ENCODE measurements at places on chromosomes 2 and 18.

DNA sequence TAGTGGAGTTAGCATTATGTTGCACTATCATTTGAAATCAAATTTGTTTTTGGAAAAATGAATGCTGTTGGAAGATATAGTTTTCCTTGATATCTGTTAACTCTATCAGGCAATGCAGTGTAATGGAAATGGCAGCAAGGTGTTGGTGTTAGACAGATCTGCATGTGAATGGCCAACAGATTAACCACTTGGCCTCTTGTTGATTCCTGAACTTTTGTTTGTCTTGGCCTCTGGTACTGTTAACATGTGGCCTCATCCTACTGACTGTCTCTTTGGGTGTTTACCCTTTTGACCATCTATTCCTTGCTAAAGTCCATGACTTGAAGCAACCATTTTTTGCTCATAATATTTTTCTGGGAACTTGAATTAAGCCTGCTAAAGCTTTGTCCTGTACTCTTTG, 110.2 kb upstream of the CDH2 start:
- DNase-seq = no peak

DNA sequence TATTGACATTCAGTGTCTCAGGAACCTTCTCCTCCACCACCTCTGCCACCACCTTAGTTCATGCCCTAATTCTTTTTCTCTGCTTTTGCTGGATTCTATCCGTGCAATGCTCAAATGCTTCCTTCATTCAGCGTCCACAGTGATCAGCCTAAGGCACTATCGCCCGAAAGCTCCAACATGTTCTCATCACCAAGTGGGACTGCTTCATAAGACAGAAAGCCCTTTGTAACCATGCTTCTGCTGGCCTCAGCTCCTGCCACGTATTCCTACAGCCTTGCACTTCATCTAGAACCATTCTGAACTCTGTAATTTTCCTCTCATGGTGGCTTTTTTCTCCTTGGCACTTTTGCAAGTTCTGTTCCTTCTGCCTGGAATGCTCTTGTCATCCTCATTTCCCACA, 222.9 kb downstream of the HNMT start:
- DNase-seq = no peak

GRCh38 chr2:85411405-85411748, 1.2 kb upstream of the CAPG start:
- DNase-seq = no peak

GRCh38 chr2:238107525-238108422, 7.6 kb downstream of the ESPNL start:
- no peak for DNase-seq

GRCh38 chr2:112794131-112794733, 9.9 kb upstream of the IL1A start:
- peak; percentile 79 for DNase-seq

DNA sequence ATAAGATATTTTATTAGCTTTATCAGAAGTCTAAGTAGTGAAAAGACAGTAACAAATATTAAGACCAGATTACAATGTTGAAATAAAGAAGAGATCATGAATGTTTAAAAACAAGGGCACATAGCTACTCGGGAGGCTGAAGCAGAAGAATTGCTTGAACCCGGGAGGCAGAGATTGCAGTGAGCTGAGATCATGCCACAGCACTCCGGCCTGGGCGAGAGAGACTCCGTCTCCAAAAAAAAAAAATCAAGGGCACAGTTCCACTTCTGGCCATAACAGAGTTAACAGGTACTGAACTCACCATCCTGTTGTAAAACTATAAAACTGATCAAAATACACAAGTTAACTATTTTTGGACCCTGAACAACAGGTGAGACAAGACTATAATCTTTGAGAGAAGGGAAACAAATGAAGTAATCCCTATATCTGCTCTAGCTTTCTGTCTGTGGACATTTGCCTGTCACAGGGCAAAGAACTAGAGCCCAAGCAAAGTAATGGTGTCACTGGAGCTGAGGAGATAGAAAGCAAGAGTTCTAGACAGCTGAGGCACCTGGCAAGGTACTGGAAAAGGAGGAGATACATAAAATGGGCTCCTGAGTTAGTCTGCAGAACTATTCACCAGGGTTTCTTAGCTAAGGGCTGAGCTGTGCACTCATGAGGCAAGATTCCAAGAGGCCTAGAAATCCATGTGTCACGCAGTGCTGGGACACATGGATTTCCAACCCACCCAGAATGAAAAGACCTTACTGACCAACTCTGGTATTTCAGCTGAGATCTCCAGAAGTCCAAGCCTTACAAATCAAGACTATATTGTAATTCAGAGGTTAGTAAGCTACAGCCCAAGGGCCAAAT, 15.2 kb downstream of the MMADHC start:
- DNase-seq = no peak

DNA sequence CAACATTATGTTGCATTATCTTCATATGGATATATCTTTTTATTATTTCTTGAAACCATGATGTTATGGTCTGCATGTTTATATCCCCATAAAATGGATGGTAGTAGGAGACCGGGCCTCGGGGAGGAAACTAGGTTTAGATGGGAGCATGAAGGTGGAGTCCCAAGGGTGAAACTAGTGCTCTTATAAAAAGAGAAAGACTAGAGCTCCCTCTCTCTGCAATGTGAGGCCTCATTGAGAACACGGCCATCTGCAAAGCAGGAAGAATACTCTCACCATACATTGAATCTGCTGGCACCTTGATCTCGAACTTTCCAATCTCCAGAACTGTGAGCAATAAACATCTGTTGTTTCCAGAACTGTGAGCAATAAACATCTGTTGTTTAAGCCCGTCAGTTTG, 64.0 kb downstream of the NXPH2 start:
- DNase-seq = no peak

DNA sequence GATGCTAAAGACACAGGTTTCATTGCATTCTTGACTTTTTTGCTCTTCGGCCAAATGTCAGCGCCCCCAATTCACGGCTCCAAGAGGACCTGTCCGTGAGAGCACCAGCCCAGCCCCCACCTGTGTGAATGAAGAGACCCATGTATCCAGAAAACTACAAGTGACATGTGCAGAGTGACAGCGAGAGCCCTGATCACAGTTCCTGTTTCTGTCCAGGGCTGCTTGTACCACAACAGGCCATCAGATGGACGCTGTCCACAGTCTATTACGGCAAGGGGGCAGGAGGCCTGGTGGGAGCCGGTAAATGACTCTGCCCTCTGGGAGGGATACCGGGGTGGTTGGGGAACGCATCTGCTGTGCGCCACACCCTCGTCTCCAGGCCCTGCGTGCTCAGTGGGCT, 520.9 kb upstream of the ID2 start:
- no peak for DNase-seq

DNA sequence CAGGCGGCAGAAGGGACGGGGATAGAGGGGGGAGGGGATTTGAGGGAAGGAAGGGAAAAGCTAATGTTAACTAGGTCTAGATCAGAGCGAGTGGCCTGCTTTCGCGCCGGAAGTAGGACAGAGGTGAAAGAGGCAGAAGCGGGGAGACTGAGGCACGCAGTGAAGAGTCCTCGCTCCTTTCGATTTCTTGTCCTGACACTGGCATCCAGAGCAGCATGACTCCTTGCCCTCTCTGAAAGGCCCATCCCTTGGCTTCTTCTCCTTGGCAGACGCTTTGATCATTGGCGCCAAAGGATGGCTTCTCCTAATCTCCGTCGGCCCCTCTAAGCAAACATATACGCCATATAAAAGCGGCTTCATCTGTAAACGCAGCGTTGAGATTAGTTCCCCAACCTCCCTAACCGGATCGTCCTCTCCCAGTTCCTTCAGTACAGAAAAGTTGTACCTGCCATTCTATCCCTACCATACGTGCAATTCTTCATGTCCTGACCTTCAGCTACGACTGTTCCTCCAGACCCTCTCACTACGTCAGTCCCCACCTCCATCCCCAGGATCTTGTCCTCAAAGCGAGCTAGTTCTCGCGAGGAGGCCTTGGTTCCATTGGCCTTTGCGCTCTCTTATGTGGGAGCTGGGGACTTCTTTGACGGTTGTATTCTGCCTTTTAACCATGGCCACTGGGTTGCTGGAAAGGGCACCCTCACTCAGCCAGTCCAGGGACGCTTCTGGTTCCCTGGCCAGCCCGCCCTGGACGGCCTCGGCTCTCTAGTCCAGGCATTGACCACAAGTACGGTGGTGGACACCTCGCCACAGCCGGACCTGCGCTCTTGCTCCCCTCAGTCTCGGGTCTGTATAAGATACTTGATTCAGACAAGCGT, 857 bp upstream of the NEUROD1 start:
- no peak for DNase-seq

- DNase-seq = no peak
These were observed 66.4 kb upstream of the CHAC2 start for GRCh38 chr2:53701221-53701620.

DNA sequence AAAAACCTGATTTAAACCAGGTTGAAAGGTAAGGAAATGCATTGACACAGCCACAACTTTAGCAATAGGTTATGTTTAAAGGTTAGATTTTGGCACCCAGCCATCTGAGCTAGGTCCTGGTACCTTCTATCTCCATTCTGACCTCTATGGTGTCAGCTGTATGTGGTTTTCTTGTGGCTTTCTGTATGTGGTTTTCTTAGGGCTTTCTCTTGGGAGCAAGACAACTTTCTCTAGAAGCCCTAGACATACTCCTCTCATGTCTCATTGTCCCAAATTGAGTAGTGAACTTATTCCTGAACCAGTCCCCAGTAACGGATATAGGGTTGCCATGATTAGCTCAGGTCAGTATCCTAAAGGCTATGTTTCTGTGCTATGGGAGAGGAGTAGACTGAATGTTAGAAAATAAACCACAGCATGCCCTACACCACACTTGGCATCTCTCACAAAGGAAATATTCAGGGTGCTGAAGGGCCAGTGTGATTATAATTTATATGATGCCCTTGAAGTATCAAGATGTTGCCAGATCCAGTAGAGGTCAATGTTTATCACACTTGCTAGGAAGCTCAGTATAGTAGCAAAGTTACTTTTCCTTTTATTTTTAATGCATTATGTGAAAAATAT, 176.1 kb downstream of the CAPN13 start:
- DNase-seq = no peak

- DNase-seq = no peak
These were observed 250.7 kb downstream of the GBX2 start for GRCh38 chr2:235917506-235917905.

DNA sequence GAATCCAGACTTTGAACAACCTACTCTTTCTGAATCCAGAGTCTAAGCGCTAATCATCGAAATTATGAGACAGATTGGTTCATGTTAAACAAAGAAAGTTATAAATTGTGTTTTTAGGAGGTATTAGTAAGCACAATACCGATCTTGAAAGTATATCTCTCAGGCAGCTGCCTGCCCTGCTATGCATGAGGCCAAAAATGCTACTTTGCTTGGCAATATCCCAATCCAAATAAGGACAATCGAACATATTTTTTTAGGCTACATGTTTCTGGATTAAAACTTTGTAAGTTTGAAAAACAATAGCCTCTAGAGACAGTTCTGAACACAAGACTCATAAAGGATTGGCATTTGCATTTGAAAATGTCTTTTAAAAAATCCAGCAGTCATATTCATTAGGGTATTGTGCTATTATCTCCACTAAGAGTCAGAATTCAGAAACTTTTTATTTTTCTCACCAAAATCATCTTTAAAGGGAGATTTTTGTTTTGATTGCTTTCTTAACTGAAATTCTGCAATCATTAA, 167.1 kb downstream of the PDE1A start:
- no peak for DNase-seq

DNA sequence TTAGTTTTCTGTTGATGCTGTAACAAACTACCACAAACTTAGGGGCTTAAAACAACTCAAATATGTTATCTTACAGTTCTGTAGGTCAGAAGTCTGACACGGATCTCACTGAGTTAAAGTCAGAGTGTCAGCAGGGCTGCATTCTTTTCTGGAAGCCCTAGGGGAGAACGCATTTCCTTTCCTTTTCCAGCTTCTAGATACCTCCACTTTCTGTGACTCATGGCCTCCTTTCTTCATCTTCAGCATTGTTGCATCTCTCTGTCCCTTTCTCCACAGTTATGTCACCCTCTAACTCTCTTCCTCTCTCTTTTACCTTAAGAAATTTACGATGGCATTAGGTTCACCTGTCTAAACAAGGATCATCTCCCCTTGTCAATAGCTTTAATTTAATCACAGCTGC, 13.3 kb upstream of the PPP4R1 start:
- DNase-seq = no peak

- DNase-seq = no peak
These were observed 527.4 kb downstream of the TMEM182 start for GRCh38 chr2:103289105-103289725.

- no peak for DNase-seq
These were observed 110.9 kb downstream of the INHBB start for GRCh38 chr2:120456867-120457266.

GRCh38 chr18:59052965-59053820, 86.5 kb upstream of the SEC11C start:
- no peak for DNase-seq

DNA sequence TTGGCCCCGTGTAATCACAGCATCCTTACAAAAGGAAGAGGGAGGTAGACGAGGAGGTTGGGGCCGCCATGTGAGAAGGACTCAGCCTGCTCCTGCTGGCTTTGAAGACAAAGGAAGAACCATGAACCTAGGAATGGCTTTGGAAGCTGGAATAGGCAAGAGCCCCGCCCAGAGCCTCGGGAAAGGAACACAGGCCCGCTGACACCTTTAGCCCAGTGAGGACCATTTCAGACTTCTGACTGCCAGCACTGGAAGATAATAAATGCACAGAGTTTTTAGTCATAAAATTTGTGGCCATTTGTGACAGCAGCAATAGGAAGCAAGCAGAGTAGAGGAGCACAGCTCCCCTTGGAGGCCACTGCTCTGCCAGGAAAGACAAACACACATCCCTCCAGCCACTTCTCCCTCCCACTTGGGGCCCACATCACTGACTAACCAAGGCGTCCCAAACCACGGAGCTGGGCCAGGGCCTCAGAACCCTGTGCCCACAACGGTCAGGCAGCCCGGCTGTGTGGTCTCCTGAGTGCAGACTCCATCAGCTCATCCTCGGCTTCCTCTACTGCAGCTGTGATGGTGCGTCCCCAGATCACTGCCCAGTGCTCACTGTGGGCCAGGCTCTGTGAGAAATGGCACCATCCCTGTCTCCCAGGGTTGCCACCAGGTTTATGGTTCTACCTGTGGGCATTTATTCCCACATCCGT, 39.7 kb downstream of the TFCP2L1 start:
- DNase-seq = no peak

DNA sequence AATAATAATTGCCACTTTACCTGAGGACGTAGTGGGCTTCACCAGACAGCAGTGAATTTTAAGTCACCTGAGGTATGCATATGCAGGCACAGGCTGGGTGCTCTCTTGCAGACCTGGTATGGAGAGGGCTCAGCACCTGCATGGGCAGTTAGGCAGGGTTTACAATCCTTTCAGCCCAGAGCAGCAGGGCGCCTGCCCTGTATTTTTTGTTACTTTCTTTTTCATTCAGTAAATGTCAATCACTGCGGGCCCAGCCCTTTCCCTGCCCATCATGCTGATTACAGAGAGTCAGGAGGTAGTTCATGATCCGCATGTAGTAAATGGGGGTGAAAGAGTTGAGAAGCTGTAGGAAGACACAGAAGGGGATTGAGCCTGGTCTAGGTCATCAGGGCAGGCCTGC, 147.0 kb upstream of the ALPP start:
- no peak for DNase-seq

GRCh38 chr2:134919341-134920210, 954 bp downstream of the CCNT2 start:
- peak; percentile 47 for DNase-seq
